ENCODE measurements at places on chromosomes 11 and 22.

- no peak for DNase-seq
Measured at GRCh38 chr11:111512296-111513239, at the start of gene BTG4. TSS of gene BTG4 (minus strand) at chr11:111512386. CDS start at chr11:111498776, 13,610 bp downstream.

GRCh38 chr11:119187123-119187892, 2.0 kb downstream of the NHERF4 start:
- DNase-seq, result no peak

- no peak for DNase-seq
Measured at GRCh38 chr11:1929621-1930461, 10.3 kb downstream of the TNNT3 start.

DNA sequence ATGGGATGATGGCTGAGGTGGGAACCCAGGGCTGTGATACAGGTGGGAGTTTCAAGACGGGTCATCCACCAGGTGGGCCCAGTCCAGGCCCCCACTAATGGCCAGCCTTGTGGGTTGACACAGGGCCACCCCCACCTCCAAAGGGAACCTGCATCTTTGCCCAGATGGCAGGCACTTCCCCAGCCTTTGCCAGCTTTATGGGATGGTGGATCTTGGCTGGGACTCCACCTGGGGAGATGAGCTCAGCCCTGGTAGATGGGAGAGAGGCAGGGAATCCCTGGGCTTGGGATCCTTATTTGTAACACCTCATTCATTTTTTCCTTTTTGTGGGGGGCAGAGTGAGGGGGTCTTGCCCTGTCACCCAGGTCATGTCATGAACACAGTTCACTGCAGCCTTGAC, 33.4 kb downstream of the CD82 start:
- no peak for DNase-seq

DNA sequence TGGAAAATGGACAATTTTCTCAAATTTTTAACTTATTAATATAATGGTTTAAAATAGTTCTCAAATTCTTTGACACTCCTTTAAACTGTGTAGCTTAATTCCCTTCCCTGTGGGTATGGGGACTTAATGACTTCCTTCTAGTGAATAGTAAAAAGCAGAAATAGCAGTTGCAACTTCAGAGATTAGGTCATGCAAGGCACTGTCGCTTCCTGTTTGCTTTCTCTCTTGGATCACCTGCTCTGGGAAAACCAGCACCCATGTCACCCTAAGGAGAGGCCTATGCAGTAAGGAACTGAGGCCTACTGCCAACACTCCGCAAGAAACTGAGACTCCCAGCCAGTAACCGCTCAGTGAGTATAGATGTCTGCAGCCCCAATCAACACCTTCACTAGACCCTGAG, 5.5 kb upstream of the PANX3 start:
- DNase-seq, result no peak

GRCh38 chr22:42829302-42829701, 27.8 kb downstream of the ARFGAP3 start:
- DNase-seq, result no peak

- DNase-seq, result no peak
Measured at GRCh38 chr11:45143494-45143893, 2.9 kb upstream of the PRDM11 start.

GRCh38 chr11:131829725-131830124, 459.3 kb downstream of the NTM start:
- DNase-seq, result no peak

DNA sequence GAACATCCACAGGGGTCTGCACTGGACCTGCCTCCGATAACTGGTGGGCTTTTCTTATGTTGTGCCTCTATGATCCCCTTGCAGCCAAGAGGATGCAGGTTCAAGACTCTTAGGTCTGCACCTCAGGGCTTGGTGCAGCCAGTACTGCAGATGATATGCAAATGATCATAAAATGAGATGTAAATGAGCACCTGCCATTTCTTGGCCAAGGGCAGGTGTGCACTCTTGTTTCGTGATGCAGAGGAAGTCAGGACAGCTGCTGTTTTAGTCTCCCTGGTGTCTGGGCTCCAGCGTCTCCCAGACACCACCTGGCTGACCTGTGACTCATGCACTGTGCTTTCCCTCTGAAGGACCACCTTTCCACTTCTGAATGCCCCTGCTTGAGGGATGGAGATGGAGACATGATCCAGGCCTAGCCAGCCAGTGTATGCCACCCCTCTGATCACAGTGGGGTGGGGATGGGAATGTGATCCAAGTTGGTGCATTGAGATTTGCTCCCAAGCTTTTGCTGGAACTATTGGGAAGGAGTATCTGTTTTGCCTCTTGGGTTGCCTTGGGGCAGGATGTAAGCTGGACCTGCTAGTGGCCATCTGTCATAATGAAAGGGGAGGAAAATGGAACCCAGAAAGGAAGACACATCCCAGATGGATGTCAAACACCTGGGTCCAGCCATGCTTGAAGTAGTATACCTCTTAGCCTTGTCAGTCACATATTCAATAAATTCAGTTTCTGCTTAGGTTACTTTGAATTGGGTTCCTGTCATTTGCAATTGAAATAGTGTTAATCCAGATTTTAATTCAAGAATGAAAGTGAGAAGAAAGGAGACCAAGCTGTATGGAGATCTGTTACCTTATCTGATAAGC, 3.3 kb upstream of the KCNJ11 start:
- DNase-seq, result no peak

DNA sequence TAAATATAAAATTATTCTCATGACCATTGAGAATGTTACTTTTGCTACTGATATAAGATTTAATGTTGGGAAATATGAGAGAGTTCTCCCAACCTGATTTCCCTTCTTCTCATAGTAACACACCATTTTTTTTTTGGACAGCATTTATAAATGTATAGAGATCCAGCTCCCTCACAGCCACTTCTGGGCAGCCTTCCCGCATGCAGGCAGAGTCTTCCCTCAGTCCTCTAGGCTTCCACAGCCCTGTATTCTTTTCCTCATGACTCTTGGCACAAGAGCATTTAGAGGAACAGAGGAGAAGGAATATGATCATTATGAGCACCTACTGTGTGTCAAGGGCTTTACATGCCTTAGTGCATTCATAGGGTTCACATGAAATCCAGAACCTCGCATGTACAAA, 9.0 kb downstream of the DTX4 start:
- DNase-seq, result no peak

DNA sequence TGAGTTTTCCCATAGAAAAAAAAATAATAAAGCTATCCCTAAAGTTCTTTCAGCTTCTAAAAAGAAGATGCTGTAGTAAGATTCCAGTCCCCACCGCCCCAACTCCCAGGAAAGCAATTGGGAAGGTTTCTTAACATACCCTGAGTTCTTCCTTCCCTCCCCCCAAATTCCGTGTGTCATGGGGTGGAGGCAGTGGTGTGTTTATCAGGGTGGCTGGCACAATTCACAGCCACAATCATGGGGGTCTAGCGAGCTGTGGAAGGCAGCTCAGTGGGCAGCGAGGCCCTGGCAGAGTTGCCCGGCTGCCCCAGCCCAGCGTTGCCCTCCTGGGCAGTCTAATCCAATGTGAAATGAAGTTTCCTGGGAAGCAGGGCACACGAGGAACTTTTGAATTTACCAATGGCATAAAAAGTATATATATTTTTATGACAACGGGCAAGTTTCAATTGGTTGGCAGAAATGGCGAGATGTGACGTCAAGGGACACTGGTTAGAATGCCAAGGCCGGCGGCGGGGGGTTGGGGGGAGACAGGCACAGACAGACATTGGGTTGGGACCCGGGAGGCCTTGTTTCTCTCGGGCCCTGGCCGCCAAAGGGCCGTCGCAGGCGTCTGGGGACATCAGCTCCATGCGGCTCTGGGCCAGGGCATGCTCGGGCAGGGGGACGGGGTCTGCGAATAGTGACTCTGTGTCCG, 80.7 kb upstream of the PPARA start:
- peak; percentile 94 for DNase-seq

DNA sequence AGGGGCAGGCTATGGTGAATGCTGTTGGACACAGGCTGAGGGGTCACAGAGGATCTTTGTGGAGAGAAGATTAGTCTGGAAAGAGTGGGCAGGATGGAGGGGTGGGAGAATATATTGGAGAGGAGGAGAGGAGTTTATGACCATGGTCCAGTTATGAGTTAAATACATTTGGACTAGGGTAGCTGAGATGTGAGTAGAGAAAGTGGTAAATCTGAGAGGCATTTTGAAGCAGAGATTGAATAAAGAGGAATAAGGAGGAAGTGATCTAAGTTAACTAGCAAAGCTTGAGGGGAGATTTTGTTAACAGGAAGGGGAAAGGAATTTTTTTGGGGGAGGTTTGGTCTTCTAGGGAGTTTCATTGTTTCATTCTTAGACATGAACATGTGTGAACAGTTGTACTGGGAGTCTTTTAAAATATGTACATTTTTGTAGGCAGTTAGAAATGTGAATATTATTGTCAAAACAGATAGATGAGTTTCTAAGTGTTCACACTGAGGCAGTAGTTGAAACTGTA, 43.1 kb upstream of the EED start:
- peak; percentile 38 for DNase-seq

DNA sequence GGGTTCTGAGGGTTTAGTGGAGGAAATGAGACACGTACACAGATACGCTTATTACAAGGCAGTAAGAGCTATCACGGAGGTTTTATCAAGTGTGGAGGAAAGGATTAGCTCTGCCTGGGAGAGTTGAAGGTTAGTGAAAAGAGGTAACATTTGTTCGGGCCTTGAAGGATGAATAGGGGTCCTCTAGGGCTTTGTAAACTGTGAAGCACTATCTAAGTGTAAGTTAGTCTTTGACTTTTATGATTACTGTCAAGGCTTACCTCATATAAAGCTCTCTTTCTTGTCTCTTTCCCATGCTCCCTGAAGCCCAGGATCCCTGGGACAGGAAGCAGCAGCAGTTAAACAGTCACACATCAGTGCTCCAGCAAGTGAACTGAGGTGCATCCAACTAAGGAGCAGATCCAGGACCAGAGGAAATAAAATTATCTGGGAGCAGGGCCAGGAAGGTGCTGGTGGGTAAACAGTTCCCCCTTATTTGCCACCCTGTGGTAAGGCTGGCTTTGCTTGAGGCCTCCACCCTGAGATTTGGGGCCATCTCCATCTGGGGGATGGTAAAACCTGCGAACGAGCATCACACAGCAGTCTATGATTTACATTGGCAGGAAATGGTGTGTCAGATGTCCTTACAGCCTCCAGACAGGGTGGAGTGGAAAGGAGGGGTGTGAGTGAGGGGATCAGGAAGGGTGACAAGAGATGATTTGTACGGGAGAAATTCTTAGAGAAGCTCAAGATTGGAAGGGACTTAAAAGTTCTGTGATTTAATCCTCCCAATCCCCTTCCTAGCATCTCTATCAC, 27.2 kb downstream of the GVQW3 start:
- DNase-seq, result no peak

GRCh38 chr22:36304429-36304828, 51.5 kb downstream of the APOL1 start:
- no peak for DNase-seq

- DNase-seq, result peak; percentile 62
Measured at GRCh38 chr11:12478743-12479142, 101.4 kb downstream of the PARVA start.

GRCh38 chr11:72140661-72141060, 5.1 kb downstream of the FOLR3 start:
- no peak for DNase-seq

DNA sequence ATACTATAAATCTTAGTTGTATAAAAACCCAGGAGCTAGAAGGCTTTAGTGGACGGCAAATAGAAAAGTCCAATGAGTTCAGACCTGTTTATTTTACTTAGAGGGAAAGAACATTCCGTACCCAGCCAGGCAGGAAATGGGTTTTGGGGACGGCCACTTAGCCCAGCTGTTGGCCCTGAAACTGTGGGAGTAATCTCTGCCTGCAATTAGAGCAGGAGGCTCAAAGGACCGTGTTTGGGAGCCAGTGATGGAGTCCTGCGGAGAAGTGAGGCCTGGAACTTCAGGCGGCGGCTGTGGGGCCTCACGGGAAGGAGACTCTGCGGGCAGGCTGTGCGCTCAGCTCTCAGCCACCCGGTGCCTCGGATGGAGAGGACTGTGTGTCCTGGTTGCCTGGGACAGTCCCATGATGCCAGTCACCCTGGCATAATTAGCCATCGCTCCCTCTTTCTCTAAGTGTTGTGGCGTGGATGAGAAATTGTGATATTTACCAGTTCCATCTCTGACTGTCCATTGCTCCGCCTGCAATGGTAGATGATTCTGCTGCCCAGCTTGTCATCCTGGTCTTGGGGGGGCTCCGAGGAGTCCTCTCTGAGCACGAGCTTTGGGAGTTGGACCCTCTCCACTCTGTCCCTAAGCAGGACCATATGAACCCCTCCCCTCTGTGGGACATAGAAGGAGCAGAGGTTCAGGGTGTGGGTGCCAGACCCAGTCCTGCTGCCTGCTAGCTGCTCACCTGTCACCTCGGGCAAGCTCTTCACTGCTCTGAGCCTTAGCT, 530.3 kb downstream of the TBC1D22A start:
- DNase-seq, result peak; percentile 22

GRCh38 chr22:31327806-31328543, 18.2 kb downstream of the PATZ1 start:
- DNase-seq, result no peak

DNA sequence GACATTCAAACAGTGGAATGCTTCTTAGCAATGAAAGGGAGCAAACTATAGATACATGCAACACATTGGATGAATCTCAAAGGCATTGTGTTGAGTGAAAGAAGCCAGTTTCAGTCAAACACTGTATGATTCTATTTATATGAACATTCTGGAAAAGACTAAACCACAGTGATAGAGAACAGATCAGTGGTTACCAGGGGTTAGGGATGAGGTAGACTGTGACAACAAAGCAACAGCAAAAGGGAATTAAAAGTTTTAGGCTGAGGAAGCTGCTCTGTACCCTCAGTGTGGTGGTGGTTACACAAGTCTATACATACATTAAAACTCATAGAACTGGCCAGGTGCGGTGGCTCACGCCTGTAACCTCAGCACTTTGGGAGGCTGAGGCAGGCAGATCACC, 23.0 kb downstream of the FDX1 start:
- DNase-seq, result no peak

GRCh38 chr11:78341841-78342240, 75.8 kb downstream of the GAB2 start:
- no peak for DNase-seq

GRCh38 chr22:35450824-35451569, 51.1 kb downstream of the MCM5 start:
- DNase-seq, result no peak

DNA sequence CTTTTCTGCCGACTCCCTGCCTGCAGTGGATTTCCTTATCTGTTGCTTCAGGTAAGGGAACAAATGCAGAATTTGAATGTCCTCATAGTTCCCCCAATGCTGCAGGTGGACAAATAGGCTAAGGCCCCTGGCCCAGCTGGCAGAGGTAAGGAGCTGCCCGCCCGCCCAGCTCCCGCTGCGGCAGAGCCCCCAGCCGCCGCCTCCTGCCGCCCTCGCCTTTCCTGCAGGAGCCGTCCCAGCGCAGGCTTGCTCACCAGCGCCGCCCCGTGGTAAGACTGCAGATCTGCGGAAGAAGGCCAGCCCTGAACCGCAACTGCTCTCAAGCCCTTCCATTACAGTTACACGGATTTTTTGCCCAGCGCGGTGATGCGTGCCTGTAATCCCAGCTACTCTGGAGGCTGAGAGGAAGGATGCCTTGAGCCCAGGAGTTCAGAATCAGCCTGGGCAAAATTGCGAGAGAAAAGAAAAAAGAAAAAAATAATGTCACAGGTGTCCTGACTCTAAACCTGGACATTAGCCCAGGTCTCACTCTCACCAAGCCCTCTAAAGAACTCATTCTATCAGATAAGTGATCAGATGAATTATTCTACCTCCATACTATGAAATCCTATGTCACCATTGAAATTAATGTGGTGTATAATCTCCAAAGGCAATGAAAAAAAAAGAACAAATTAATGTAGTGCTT, 51.2 kb upstream of the EMID1 start:
- peak; percentile 64 for DNase-seq

All from fibroblast of pulmonary artery (primary cell).